ENCODE measurements at places on chromosomes 4 and X.
A peak's percentile ranks its signal among the peaks of the same experiment; 100 is the strongest.

DNA sequence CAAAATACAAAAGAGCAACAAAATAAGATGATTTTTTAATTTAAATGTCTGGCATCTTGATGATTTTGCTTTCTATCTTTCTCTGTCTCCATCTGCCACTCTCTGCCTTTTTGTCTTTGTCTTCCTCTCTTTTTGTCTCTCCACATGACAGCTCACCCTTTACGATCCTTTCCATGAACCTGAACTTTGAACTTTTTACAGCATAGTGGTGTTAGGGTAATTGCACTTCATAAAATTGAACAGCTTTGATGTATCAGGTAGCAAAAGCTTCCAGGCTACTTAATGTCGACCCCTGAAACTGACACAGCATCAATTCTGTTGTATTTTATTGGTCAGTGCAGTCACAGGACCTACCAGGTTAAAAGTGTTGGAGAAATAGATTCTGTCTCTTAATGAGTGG is 1517.0 kb downstream of the ADGRL3 start:
- no peak for DNase-seq

GRCh38 chr4:141248486-141248885 is 27.8 kb downstream of the ZNF330 start:
- no peak for DNase-seq

- DNase-seq = no peak
Observed at GRCh38 chr4:139849219-139849618, 183.6 kb downstream of the MGST2 start.

DNA sequence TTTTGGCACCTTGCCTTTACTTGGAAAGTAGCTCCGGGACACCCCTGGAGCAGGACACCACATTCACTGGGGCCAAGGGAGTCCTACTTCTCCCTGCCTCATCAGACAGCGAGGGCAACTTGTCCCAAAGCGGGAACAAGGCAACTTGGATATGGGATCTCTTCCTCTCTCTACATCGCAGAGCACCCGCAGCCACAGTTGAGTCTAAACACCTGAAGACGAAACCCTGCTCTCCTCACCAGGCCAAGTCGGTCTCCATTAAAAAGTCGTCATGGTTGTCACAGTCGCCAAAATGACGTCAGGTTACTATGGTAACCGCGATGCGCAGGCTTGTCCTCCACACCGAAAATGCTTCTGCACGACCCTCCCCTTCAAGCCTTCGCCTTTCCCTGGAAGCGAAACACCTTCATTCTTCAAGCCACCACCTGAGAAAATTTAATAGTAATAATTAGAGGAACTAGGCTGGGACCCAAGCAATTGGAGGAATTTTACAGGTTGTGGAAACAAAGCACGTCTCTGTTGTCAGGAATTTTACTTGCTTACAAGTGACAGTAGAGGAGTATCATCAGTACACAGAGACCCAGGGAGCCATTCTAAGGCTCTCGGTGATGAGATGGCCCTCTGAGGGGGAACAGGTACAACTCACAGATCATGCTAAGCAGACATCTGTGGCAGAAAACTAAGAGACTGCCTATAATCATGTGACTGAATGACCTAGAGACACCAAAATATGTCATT is 30.5 kb upstream of the TCEAL4 start:
- peak; percentile 75 for DNase-seq

GRCh38 chr4:36282503-36283030 is 1.2 kb downstream of the DTHD1 start:
- DNase-seq = no peak

Data from CD4-positive, alpha-beta T cell treated with Interleukin-17A for 1 hour (primary cell).